Ovary (tissue), 10 donors: ENCODE measurements at places on chromosomes 16 and 17. TPM values are rescaled to one million over a fixed set of nuclear protein-coding genes. Genes with fewer than 3 reads are reported as not detected.

GRCh38 chr17:59666235-59666634, 41.0 kb downstream of the PTRH2 start:
- no peak for DNase-seq

GRCh38 chr17:14664511-14664910, 363.6 kb downstream of the HS3ST3B1 start:
- no peak for DNase-seq

DNA sequence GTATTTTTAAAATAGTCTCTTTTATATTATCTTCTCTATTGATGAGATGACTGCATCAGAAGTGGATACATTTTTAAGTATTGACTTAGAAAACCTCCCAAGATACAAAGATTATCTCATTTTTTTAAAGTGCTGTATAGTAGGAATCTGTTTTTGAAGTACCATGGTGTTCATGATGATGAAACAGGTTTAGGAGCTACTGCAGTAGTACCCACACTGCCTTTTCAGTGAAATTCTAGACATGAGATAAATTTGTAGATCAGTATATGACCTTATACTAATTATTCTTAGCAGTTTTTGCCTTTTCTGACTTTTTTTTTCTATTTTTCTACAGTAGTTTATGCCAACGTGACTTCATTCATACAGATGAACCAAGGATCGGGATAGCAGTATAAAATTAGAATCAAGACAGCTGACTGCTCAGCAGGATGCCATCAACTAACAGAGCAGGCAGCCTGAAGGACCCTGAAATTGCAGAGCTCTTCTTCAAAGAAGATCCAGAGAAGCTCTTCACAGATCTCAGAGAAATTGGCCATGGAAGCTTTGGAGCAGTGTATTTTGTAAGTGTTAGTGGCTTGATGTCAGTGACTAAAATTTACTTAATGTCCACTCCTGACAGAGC, 61.1 kb downstream of the TAOK1 start:
- no peak for DNase-seq

DNA sequence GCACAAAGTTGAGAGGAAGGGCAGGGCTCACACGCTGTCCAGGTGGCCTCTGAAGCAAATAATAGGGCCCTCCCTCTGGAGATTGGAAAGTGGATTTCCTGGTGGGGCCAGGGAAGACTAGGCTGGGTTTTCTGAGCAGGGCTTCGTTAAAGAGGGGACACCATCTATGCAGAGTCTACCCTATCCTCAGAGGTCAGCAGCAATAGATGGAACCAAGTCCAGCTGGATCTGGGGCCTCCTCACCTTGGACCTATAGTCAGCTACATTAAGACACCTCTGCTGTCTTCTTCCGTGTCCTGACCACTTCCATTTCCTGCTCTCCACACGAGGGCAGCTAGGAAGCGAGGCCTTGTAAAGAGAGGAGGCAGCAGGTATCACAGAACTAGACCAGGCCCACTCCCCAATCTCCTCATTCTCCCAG, 14.7 kb upstream of the ST6GALNAC1 start:
- no peak for DNase-seq

Gene MT1M
- 7.4 TPM for total RNA-seq
